ENCODE measurements at places on chromosomes 3 and 15.

GRCh38 chr15:41870689-41871081, 23.2 kb downstream of the SPTBN5 start:
- no peak for DNase-seq

GRCh38 chr3:25291481-25291905, 136.6 kb upstream of the RARB start:
- no peak for DNase-seq

- no peak for DNase-seq
Observed at GRCh38 chr15:51132384-51133139, 37.9 kb upstream of the TNFAIP8L3 start.

DNA sequence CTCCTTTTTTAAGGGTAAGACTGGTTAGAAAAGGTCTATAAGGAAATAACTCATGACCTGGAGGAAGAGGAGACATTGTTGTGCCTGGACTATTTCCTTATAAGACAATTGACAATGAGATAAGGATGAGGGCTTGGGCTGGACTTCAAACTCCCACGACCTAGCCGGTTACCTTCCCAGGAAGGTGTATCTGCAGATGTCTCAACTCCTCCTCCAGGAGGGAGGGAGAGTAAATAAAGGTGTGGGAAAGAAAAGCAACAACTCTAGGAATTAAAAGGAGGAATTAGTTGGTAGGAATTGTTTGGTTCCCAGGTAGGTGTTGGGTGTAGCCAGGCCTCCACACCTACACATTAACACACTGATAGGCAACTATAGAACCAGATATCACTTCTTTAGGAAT, 97.8 kb upstream of the TBL1XR1 start:
- no peak for DNase-seq

DNA sequence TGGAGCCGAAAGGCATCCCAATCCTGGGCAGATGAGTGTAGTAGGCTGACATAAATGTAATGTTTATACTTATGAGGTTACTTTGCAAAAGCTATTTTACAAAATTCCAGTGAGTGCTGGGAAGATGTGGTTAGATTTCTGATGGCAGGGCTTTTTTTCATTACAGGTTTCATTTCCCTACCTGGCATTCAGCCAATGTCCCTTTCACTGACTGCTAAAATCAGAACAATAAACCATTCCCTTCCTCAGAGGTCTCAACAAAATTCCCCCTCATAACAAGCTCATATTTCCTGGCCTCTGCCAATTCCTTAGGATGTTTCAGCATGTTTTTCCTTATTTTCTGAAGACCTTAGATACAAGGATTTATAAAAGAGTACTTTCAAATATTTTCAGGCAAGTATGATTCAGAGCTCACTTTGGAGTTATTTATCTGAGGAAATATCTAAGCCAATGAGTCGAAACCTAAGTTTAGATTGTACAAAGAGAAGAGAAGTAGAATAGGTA, 40.9 kb upstream of the CCDC80 start:
- no peak for DNase-seq

GRCh38 chr3:138174421-138175131, at the start of gene DBR1:
DBR1 (minus strand) TSS chr3:138174921; CDS start chr3:138174795, 126 bp downstream.
- DNase-seq, result peak; percentile 50

DNA sequence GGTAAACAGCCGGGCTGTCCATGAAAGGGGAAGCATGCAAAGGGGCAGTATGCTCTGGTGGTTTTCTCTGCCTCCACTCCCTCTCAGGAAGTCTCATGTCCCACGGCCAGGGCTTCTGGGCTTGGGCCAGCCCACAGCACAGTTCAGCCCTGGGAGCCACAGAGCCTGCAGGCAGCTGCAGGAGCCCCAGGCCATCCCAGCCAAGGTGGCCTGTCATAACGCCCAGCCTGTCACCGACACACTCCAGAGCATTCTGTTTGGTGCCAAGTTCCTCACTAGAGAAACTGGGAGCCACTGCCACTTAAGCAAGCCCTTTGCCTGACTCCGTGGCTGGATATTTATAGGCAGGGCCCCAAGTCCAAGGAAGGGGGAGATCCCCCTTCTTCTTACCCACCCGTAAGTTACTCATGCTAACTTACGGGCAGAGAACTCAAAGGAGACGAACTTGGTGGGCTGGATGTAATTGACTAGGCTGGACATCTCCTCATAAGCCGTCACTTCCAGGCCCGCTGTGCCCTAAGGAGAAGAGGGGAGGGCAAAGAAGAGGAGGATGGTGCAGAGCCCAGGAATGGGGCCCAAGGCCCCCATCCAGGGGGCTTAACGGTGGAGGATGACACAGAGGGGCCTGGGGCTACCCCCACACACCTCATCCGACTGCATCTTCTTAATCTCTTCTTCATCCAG, 11.7 kb downstream of the PLCB2 start:
- DNase-seq, result no peak

DNA sequence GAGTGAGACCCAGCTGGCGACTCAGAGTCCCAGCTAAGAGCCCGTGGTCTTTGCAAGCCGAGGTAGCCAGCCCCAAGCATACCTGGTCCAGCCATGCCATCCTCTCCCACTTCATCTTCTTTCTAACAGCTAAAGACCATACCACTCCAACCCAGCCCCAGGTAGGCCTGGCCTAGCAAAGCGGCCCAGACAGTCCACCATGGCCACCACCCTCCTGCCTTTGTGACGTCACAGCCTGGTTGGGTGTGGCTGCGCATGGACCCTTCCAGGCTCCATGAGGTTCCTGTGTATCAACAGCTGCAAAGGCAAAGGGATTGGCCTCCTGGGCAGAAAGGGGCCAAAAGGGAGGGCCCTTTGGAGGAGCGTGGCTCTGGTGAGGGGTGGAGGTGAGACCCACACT, 4.1 kb downstream of the NTRK3 start:
- no peak for DNase-seq

DNA sequence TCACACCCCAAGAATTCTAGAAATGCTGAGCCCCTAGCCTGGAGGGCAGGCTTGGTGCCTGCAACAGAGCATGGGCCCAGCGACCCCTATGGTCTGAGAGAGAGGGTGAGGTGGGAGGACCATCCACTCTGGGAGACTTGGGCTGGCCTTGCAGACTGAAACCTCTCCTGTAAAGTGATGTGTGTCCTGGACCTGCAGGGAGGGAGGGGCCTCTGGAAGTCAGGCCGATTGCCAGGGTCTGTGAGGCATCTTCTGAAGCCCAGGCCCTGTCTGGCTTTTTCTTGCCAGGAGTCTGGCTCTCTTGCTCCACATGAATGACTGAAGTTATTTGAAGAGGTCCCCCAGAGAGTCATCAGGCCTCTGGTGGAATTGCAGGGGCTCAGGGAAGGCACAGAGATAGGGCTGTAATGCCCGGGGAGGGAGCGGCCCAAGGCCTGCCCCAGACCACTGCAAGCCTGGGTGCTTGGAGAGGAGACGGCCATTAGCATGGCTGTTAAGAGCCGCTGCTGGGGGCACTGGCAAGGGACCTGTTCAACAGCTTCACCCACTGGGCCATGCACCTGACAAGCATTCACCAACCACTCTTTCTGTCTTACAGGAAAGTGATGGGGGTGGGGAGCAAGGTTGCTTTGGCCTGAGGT, 56.0 kb upstream of the CHRNA7 start:
- DNase-seq, result no peak

DNA sequence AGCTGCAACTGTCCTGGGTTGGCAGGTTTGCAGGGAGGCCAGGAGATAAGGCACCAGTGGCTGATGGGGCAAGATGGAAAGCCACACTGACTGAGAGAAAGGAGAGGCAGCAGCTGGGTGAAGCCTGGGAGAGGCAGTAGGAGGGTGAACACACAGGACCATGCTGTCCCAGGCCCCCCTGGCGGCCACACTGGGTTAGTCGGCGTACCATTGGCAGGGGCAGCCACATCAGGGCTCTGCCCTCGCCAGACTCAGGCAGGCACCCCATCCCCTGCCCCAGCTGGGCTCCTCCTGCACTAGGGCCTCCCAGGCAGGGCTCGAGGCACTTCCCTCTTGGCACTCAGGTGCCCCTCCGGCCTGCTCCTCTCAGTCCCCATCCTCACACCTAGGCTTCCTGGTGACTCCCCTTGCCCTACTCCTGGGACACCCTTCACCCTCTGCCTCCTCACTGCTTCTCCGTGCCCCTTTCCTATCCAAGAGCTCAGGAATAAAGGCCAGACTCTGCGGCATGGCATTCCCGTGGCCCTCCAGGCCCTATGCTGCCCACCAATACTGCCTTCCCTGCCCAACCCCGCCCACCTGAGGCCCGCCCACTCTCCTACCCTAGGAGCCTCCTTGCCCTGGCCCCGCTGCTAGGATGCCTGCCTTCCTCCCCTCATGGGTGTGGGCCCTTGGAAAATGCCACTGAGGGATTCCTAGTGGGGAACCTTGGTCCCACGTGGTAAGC, 28.7 kb upstream of the DUSP7 start:
- DNase-seq, result no peak

DNA sequence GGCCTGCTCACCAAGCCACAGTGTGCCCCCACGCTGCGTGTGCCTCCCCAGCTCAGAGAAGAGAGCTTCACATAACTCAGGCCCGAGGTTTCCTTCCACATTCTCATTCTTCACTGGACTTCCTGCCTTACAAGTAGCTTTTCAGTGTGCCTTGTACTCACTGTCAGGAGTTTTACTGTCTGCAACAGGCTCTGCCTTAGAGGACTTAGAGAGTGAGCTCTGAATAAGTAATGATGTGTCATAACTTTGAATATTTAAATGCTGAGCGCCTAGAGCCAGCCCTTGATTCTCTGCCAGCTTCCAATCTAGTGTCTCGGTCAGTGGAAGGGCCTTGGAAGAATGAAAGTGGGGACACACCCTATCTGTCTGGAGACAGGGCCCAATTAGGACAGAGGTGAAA, 41.8 kb downstream of the ITGB5 start:
- no peak for DNase-seq

- no peak for DNase-seq
Observed at GRCh38 chr3:122188737-122189136, 5.3 kb downstream of the CASR start.

- no peak for DNase-seq
Observed at GRCh38 chr15:66825139-66825538, 123.1 kb downstream of the SMAD6 start.

GRCh38 chr3:41125258-41125657, 74.0 kb upstream of the CTNNB1 start:
- DNase-seq, result no peak

GRCh38 chr3:27387625-27388024, 18.4 kb upstream of the NEK10 start:
- DNase-seq, result no peak

DNA sequence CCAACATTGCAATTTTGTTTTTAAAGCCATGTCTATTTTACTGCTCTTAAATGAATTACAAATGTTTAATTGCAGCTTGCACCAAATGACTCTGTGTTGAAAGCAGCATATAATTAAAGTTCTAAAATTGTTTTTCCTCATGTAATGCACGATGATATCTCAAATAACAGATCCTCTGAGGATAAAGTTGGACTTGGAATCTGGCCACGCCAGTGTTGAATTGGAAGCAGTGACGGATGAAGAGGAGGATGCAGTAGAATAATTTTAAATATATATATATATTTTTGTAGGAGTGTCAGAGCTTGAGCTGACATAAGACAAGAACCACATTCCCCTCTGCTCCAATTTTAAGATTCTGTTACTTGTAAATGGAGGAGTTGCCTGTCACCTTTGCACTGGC, 406.6 kb upstream of the DPPA4 start:
- no peak for DNase-seq

DNA sequence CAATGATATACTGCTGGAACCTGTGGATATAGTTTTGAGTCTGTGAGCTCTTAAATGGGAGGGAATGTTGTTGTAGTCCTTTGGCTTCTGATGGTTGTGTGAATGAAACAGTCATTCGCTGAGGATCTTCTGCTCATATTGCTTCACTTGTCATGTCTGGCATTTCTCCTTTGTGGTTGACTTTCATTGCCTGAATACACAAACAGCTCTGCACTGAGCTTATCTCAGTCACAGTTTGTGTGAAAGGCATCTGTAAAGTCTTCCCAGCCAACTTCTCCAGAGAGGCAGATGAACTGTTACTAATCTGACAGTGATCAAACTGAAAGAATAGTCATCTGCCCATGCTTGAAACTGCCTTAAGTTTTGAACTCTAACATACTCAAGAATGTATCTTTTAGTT, 59.8 kb downstream of the TMED3 start:
- no peak for DNase-seq

DNA sequence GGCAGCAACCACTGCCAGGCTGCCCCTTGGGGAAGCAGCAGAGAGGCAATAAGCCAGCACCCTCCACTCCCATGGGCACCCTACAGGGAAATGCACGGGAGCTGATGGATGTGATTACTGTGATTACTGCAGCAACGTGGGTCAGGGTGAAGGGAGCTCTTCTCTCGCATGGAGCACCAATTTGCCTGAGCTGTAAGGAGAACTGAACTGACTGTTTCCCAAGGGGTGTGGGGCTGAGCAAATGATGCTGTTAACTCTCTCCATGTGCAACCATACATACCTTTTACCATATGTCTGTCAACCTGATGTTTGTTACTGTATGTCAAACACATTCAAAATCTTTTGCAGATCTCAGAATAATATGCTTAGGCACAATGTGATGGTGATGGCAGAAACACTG, 680.6 kb downstream of the SQOR start:
- DNase-seq, result no peak

DNA sequence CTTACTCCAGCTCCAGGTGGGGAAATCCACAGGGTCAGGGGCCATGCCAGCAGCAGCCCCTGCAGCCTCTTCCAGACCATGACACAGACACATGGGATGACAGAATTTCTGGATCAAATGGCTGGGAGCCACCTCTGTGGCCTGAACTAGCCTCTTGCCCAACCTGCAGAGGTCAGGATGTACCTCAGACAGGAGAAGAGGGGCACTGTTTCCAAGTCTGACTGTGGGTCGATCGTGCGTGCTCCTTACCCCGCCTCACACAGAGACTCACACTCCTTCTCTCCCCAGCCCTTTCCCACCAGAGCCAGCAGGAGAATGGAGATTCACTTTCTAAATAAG, 131.9 kb downstream of the FAM43A start:
- no peak for DNase-seq

DNA sequence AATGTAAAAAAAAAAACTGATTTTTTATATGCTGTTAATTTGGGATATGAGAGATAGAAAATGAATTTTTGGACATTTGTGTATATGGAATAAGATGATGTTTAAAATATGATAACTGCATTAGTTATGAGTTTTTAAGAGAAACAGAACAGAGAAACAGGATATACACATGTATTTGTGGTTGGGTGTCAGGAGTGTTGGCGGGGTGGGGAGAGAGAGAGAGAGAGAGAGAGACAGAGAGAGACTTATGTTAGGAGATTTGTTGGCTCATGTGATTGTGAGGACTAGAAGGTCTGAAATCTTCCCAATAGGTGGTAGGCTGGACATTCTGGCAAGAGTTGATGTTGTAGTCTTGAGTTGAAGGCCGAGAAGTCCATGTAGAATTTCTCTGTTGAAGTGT, 1121.6 kb upstream of the GBE1 start:
- DNase-seq, result no peak

GRCh38 chr3:38479431-38480092, 16.6 kb upstream of the EXOG start:
- DNase-seq, result no peak

- DNase-seq, result no peak
Observed at GRCh38 chr15:27932600-27932999, 166.5 kb downstream of the OCA2 start.

DNA sequence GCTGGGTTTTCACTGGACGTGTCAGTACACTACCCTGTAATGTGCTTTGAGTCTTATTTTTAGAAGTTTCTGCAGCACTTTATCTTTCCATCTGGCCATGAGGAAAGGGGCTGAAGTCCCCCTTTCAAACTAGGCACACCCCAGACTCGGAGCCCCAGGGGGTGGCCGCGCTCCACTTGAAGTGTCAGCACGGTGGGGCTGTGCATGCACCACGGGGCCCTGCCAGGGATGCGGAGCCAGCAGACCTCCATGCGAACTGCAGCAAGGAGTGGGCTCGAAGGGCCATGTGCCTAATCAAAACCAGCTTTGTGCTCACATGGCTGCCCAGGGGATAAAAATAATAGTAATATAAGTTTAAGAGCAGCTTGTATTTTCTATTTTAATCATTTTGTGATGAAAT, 100.9 kb upstream of the HACD2 start:
- DNase-seq, result no peak
